Muscle of back (tissue), 13 donors: ENCODE measurements at places on chromosomes 5 and 9.

DNA sequence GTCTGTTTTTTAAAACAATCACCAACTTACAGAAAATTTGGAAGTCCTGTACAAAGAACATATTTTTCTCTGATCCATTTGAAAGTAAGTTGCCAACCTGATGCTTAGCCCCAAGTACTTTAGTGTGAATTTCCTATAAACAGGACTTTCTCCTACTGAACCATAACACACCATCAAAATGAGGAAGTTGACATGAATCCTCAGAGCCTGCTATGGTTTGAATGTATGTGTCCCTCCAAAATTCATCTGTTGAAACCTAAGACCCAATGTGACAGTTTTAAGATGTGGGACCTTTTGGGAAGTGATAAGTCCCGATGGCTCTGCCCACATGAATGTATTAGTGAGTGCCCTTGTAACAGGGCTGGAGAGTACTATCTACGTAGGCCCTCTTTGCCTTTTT, 6.4 kb upstream of the ACOT12 start:
- DNase-seq, result no peak

GRCh38 chr5:96254980-96255691, 177.9 kb downstream of the PCSK1 start:
- peak; percentile 95 for DNase-seq

DNA sequence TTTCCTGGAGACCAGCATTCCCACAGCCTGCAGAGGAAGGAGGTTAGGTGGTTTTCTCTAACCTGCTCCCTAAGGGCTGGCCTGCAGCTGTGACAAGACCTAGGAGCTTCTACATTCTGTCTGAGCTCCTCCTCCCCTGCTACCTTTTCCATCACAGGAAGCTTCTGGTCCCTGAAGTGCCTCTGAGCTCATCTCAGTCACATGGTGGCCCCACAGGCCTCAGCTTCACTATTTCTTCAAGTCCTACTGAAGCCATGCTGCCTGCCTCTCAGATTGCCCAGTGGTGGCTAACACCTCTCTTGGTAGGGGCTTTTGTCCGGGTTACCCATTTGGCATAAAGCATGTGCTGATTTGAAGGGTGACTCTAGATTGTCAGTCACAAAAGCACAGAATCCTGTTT, 259.4 kb downstream of the CRB2 start:
- no peak for DNase-seq

GRCh38 chr9:70495514-70495913, 81.1 kb upstream of the KLF9 start:
- DNase-seq, result no peak

GRCh38 chr9:81729135-81729534, 39.8 kb upstream of the TLE1 start:
- DNase-seq, result no peak

DNA sequence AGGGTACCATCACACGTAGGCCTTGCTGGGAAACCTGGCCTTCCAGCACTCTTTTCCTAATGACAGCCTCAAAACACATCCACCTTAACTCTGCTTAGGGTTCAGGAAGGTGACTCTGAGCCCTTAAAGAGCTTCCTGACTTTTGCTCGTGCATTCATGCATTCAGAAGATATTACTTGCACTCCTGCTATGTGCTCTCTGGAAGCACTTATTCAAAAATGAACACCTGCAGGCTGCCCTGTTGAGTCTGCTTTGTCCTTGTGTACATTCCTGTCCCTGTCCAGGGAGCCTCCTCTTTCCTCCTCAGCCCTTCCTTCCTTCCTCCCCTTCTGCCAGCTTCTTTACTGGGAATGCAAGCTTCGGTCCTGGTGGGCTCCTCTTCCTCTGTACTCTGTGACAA, 61.5 kb downstream of the SPRY4 start:
- no peak for DNase-seq

GRCh38 chr5:180380856-180381255, 27.7 kb upstream of the GFPT2 start:
- DNase-seq, result peak; percentile 80

- DNase-seq, result no peak
Observed at GRCh38 chr5:138029944-138030343, 2.9 kb downstream of the FAM13B start.

DNA sequence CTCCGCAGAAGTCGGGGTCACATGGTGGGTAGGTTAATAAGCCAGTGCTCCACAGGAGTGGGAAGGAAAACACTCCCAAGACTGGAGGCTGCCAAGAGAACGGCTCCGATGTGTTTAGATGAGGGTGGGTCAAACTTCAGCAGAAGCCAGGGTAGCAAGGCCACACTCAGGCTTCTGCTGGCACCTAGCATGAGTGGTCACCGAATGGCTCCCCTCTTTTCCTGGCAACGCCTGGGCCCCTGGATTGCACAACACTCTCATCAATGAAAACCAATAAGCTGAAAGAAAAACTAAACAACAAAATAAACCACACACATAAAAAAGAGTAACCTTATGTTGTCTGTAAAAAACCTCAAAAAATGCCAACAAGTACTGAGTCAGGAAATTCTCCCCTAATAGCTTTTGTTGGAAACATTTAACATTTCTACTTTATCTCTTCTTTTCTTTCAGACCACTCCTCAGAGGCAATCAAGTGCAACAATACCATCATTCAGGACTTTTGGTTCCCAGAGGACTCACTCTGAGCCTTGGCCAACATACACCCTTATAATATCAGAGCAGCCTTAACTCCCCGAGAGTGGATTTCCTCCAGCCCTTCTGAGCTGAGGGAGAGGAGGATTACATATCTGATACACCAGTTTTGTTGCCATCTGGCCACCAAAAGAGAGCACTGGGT, 279.9 kb downstream of the ENC1 start:
- no peak for DNase-seq

- no peak for DNase-seq
Observed at GRCh38 chr5:177330991-177331842, 19.5 kb upstream of the MXD3 start.

DNA sequence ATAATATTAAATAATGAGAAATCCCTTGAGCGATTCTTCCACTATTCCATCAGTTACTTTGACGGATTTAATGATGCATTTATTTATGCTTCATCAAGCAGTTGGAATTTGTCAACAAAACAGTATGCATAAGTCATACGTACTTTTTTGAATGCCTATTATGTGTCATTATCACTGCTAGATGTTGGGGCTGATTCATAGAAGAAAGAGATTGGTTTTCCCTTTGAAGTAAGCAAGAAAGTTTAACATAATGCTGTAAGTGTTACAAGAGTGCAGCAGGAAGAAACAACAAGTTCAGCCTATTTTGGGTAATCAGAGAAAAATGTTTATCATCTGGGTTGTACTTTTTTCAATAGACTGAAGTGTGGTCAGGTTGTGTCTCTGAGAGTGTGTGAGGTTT, 121.2 kb upstream of the RANBP3L start:
- DNase-seq, result no peak

- DNase-seq, result no peak
Observed at GRCh38 chr5:82338771-82339373, 60.7 kb upstream of the RPS23 start.

GRCh38 chr9:12272471-12273120, 420.6 kb upstream of the TYRP1 start:
- DNase-seq, result peak; percentile 71

DNA sequence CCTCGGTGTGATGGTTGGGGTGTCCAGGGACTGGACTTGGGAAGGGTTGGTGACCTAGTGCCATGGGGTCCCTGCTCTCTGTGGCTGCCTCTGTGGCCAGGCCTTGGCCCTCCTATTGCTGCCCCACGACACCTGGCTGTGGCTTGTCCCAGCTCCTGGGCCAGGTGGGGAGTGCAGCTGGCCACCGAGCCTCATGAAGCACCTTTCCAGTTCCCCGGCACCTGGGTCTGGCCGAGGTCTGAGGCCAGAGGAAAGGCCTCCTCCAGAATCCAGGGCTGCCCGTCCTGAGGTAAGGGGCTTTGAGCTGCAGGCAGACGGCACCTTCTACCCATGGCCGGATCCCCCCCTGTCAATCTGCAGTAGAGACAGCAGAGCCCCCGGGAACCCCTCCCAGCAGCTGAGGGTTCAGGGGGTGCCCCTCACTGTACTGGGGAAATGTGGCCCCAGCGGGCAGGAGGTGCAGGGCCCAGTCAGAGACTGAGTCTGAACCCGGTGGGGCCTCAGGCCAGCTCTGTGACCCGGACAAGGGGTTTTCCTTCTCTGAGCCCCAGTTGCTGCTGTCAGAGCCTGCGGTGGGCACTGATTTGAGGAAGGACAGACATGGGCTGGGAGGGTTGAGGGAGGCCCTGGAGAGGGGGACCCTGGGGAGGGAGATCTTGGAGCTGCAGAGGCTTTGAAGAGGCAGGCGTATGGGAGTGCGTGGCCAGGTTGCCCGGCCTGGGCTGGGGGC, 54.5 kb downstream of the RXRA start:
- DNase-seq, result no peak

GRCh38 chr5:58849921-58850667, 267.2 kb downstream of the RAB3C start:
- peak; percentile 35 for DNase-seq

DNA sequence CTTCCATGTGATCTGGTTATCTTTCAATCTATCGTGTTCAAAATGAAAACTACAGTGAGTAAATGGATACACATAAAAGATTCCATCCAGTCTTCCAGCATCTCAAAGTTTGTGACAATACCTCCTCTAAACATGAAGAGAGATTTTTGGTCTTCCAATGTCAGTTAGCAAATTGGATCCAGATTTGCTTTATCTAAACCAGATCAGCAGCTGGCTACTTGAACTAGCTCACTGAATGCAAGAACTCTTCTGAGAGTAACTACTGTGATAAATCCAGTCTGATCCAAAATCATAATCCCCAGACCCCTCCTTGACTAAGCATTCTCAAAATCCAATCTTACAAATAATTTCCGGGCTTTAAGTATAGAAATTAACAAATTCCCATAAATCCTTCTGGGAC, 2177.9 kb upstream of the C9orf72 start:
- DNase-seq, result peak; percentile 5

- no peak for DNase-seq
Observed at GRCh38 chr9:117480253-117480652, 65.4 kb upstream of the ASTN2 start.

GRCh38 chr9:27622693-27623340, 49.5 kb upstream of the C9orf72 start:
- no peak for DNase-seq

- DNase-seq, result peak; percentile 70
Observed at GRCh38 chr5:125411744-125412560, 665.5 kb upstream of the ZNF608 start.

DNA sequence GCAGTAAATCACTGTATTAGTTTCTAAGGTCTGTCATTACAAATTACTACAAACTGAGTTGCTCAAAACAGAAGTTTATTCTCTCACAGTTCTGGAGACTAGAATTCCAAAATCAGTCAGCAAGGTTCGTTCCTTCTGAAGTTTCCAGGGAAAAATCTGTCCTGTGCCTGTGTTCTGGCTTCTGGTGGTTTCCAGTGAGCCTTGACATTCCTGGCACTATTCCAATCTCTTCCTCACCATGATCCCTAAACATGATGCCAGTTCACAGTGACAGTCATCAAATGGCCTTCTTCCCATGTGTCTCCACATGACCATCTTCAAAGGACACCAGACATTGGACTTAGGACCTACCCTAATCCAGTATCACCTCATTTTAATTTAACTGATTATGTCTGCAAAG, 351.4 kb downstream of the PLK2 start:
- no peak for DNase-seq

- DNase-seq, result no peak
Observed at GRCh38 chr5:159678657-159679392, 237.5 kb upstream of the ADRA1B start.

- DNase-seq, result peak; percentile 19
Observed at GRCh38 chr9:22238809-22239684, 207.6 kb upstream of the DMRTA1 start.

DNA sequence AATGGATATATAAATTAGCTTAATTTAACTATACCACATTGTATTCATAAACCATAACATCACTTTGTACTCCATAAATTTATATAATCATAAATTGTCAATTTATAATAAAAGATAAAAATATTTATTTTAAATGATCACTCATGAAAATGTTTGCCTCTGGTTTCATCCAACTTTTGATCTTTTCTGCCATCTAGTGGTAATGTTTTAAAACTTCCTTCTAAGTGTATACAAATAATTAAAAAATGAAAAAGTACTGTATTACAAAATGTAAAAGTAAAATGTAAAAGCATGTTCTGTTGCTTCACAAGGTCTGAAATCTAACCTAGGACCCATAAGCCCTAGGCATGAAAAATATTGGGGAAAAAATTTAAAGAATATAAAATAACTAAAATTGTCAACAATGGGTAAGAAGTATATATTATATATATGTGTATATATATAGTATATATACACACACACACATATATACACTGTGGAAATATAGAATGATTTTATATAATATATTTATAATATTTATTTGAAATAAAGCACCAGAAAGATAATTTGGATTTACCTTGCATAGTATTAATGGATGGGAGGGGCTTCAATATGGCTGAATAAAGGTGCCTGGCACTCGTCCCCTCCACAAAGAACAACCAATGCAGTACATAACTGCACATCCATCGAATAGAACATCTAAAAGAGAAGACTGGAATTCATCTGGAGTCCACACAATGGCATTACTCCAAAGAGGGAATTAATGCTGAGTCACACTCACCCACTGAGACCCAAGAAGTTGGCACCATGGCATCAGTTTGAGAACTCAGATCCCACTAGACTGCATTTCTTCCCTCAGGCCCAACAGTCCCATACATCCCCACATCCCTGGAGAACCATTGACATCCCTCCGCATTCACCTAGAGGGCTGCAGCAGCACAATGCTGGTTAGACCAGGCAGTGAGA, 32.5 kb downstream of the ANXA1 start:
- DNase-seq, result no peak
